ENCODE measurements at places on chromosomes 11 and 22.

GRCh38 chr11:126352934-126353801, 2.3 kb upstream of the ST3GAL4 start:
- peak; percentile 56 for DNase-seq

DNA sequence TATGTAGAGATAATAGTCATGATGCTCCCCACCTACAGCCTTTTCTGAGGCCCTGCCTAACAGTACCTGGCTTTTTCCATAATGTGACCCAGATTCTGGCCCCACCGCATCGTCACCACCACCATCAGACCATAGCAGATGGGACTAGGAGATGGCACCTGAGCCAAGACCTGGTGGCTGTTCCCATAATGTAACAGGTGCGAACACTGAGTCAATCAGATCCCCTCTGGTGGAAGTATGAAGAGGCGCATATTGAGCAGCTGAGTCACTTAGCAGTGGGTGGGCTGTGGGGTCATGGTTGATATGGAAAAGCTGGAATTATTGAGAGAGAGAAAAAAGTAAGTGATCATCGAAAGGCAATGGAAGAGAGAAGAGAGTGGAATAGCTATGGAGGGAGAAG, 578.0 kb upstream of the CADM1 start:
- DNase-seq = no peak

GRCh38 chr11:125301346-125301745, 136.8 kb downstream of the PKNOX2 start:
- DNase-seq = no peak

DNA sequence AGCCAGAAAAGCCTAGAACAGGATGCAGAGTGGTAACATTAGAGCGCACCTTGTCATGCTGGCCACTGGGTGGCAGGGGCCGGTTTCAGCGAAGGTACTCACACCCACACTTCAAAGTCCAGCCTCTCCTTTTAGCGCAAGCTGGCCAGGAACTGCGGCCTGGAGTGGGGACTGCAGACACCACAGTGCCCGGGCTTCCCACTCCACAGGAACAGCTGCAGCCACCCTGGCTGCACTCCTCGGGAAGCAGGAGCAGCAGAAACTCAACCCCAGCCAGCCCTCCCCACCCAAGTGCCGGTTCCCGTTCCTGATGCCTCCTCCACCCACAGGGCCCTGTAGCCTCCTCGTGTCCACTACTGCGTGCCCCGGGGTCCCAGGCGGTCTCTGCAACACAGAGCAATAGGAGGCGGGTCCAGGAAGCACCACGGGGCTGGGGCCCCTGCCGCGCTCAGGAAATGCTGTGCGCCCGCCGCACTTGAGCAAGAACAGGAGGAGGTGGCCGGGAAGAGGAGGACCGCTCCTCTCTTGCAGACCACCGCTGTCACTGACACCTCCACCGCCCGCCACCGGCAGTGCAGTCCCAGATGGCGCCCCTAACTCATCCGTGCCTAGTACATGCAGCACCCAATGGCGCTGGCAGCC, 2.2 kb downstream of the RFPL2 start:
- peak; percentile 6 for DNase-seq

GRCh38 chr11:112852143-112852866, 108.9 kb upstream of the NCAM1 start:
- peak; percentile 59 for DNase-seq

DNA sequence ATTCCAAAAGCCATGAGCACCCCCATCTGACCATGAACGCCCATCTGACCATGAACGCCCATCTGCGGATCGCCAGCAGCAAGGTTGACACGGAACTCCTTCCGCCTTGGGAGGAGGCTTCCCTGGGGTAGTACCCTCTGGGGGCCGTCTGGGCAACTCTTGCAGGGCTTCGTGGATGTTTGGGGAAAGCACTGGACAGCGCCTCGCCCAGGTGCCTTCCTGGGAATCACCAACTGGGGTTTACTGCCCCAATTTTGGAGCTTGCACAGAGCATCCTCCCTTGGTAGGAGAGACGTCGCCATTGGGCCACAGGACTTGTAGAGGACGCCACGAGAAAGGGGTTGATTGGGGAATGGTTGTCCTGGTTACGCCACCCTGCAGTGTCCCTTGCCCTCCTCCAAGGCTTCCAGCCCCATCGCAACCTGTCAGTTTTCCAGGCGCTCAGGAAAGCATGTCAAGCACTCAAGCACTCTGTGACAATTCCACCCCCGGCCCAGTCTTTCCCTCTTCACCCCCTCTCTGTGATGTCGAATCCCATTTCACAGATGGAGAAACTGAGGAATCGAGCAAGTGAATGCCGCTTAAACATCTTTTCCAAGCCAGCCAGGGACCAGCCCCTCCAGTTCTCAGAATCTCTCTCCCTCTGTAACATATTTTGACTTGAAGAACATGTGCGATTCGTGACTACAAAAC, 914 bp upstream of the PRDM11 start:
- peak; percentile 39 for DNase-seq

GRCh38 chr11:94343495-94343894, 39.1 kb downstream of the IZUMO1R start:
- DNase-seq = no peak

- peak; percentile 42 for DNase-seq
Observed at GRCh38 chr11:106397787-106398501, 320.5 kb downstream of the AASDHPPT start.

DNA sequence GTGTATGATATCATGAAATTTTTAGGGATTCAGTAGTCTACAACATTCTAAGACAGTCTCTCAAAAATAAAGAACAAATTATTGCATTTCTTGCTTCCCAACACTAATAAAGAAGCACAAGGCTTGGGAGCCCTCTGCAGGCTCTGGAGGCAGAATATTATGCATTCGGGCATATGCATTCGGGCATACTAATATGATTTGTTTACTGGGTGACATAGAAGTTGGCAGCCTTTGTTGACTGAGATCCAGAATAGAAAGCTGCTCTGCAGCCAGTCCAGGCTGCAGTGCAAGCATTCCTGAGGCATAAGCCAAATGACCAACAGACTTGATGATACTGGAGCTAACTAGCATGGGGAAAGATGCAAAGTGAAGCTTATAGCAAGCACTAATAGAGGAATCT, 945.5 kb downstream of the OPCML start:
- DNase-seq = peak; percentile 14

GRCh38 chr11:17859552-17859951, 125.0 kb downstream of the KCNC1 start:
- no peak for DNase-seq

Data from fibroblast of skin of abdomen (primary cell).